ENCODE measurements at places on chromosomes 11 and 22. TPM values are rescaled to one million over a fixed set of nuclear protein-coding genes. Genes with fewer than 3 reads are reported as not detected.
A peak's percentile ranks its signal among the peaks of the same experiment; 100 is the strongest.

GRCh38 chr22:40451210-40451609 is 80.8 kb downstream of the SGSM3 start:
- peak overlapping the region; percentile 28 for H3K4me3 ChIP-seq
- H3K27me3 ChIP-seq: no peaks in the 10 kb centered on the region
- peak overlapping the region; percentile 87 for H3K27ac ChIP-seq
- peak; percentile 56 for DNase-seq
- H3K4me1 ChIP-seq: peaks cover 50% of the 10 kb centered on the region

TEX54 gene
- total RNA-seq: not detected

DNA sequence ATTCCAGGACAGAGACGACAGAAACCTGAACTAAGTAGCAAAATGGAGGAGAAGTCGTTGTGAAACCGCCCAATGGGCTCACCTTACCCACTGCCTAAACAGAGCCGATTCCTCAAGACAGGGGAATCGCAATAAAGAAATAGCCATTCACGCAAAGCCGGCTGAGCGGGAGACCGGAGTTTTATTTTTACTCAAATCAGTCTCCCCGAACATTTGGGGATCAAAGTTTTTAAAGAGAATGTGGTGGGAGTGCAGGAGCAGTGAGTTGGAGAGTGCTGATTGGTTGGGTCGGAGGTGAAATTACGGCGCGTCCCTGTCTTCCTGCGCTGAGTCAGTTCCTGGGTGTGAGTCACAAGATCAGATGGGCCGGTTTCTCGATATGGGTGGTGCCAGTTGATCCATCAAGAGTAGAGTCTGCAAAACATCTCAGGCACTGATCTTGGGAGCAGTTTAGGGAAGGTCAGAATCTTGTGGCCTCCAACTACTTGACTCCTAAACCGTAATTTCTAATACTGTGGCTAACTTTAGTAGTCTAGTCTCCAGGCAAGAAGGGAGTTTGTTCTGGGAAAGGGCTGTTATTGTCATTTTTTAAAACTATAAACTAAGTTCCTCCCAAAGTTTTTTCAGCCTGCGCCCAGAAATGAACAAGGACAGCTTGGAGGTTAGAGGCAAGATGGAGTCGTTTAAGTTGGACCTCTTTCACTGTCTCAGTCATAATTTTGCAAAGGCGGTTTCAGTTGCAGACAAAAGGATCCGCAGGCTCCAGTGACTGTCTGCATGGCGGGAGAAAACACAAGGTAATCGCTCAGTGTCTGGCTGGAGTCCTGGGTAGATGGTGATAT is 34.1 kb downstream of the OR4D9 start:
- H3K27me3 ChIP-seq: no peaks in the 10 kb centered on the region
- no peaks in the 10 kb centered on the region for H3K4me1 ChIP-seq
- no peak overlapping the region for H3K27ac ChIP-seq
- no peak overlapping the region for H3K4me3 ChIP-seq

- no peaks in the 10 kb centered on the region for H3K36me3 ChIP-seq
- no peak overlapping the region for H3K27ac ChIP-seq
- H3K27me3 ChIP-seq: no peaks in the 10 kb centered on the region
- peaks cover 9% of the 10 kb centered on the region for H3K4me1 ChIP-seq
- peak; percentile 63 for DNase-seq
Observed at GRCh38 chr22:28882545-28882877, 861 bp upstream of the ZNRF3 start.

- H3K4me1 ChIP-seq: peaks cover 17% of the 10 kb centered on the region
- DNase-seq: no peak
- H3K4me3 ChIP-seq: peak overlapping the region; percentile 78
- H3K27ac ChIP-seq: no peak overlapping the region
- 0 out of 2 replicates have a peak, but pooled peaks cover 3% of the 10 kb centered on the region for H3K27me3 ChIP-seq
Observed at GRCh38 chr11:57481915-57482781, 21.8 kb downstream of the RTN4RL2 start.

TBX10 gene
- not detected for total RNA-seq

DNA sequence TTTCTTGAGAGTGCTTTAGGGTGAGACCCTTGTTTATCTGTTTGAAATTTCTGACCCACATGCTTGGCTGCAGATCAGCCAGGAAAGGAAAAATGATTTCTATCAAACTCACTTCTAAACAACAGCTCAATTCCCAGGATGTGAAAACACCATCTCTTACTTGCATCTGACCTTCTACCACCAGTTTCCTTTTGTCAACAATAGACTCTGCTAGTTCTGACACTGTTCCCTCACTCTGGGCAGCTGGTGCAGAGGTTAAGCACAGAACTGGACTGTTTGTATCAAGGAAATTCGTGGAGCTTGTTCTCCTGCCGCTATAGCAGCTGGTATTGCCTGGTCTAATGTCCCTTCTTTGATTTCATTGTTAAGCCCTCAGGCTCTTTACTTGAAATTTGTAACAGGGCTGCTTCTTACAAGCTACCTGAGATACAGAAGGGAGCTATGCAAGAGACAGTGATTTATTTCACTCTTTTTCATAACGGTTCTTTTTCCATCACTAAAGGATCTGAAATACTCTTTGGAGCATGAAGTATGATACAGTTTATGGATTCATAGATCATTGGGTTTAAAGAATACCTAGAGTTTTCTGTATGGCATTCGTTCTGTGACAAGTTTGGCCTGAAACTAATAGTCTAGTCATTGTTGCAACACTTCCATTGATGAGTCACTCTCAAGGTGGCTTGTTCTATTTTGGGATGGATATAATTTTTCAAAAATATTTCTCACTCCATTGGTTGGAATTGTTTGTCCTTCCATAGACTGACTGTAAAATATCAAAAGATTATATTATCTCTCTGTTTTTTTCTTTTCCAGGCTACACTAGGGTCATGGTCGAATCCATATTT is 178.2 kb upstream of the ZC3H12C start:
- peak; percentile 74 for DNase-seq
- H3K4me1 ChIP-seq: peaks cover 14% of the 10 kb centered on the region
- H3K27ac ChIP-seq: no peak overlapping the region
- no peaks in the 10 kb centered on the region for H3K36me3 ChIP-seq

FXYD2 gene
- total RNA-seq: not detected

GRCh38 chr11:106670069-106670468 is 348.2 kb downstream of the GUCY1A2 start:
- no peaks in the 10 kb centered on the region for H3K27me3 ChIP-seq
- H3K4me3 ChIP-seq: no peak overlapping the region
- DNase-seq: no peak
- no peak overlapping the region for H3K27ac ChIP-seq

DNA sequence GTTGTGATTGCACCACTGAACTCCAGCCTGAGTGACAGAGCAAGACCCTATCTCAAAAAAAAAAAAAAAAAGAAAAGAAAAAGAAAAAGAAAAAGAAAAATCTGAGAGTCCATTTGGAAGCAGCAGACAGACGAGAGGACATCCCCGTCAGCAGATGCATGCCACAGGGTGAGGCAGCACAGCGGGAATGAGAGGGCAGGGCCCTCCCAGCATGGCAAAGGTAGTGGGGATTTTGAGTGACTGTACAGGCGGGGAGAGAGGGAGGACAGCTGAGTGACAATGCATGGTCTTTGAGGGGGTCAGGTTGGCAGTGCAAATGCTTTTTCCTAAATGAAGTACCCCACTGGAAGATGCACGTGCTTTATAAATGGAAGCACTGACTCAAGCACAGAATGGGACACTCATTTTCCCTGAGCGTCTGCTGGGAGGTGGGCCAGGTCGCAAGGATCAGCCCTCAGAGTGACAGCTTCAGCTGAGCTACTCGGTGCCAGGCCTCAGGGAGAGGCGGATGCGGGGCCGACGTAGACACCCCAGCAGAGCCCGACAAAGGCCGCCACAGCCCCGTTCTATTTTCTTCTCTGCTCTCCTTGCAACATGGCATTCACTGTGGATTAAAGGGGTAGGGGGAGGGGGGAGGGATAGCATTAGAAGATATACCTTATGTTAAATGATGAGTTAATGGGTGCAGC is 113.5 kb downstream of the SHANK2 start:
- no peaks in the 10 kb centered on the region for H3K36me3 ChIP-seq
- no peaks in the 10 kb centered on the region for H3K4me1 ChIP-seq
- H3K4me3 ChIP-seq: no peak overlapping the region
- DNase-seq: no peak

- peak; percentile 43 for DNase-seq
- H3K27ac ChIP-seq: peak overlapping the region; percentile 86
- peaks cover 51% of the 10 kb centered on the region for H3K4me1 ChIP-seq
- no peaks in the 10 kb centered on the region for H3K27me3 ChIP-seq
Observed at GRCh38 chr11:10322401-10322800, 17.5 kb downstream of the ADM start.

DNA sequence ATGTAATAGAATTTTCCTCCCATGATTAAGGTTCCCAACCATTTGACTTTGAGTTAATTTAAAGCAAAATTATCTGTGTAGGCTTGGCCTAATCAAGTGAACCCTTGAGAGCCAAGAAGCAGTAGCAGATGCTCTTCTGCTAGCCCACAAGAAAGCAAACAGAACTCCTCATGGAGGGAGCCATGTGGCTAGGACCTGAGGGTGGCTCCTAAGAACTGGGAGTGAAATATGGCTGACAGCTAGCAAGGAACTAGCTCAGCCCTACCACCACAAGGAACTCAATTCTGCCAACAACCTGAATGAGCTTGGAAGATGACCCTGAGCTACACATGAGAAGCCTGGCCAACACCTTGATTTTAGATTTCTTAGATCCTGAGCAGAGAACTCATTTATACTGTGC is 167.7 kb downstream of the WNT11 start:
- peaks cover 19% of the 10 kb centered on the region for H3K4me1 ChIP-seq
- no peaks in the 10 kb centered on the region for H3K36me3 ChIP-seq
- H3K4me3 ChIP-seq: no peak overlapping the region
- H3K27me3 ChIP-seq: no peaks in the 10 kb centered on the region
- no peak for DNase-seq
- H3K27ac ChIP-seq: no peak overlapping the region

GRCh38 chr11:85182441-85183387 is 444.4 kb downstream of the DLG2 start:
- DNase-seq: peak; percentile 57
- no peaks in the 10 kb centered on the region for H3K27me3 ChIP-seq
- H3K36me3 ChIP-seq: no peaks in the 10 kb centered on the region
- no peaks in the 10 kb centered on the region for H3K4me1 ChIP-seq
- H3K27ac ChIP-seq: no peak overlapping the region

PAMR1 gene
- 151 TPM for total RNA-seq

- no peaks in the 10 kb centered on the region for H3K27me3 ChIP-seq
- H3K27ac ChIP-seq: no peak overlapping the region
- no peaks in the 10 kb centered on the region for H3K4me1 ChIP-seq
- H3K4me3 ChIP-seq: no peak overlapping the region
Observed at GRCh38 chr11:7495882-7496551, 10.7 kb downstream of the OLFML1 start.

DNA sequence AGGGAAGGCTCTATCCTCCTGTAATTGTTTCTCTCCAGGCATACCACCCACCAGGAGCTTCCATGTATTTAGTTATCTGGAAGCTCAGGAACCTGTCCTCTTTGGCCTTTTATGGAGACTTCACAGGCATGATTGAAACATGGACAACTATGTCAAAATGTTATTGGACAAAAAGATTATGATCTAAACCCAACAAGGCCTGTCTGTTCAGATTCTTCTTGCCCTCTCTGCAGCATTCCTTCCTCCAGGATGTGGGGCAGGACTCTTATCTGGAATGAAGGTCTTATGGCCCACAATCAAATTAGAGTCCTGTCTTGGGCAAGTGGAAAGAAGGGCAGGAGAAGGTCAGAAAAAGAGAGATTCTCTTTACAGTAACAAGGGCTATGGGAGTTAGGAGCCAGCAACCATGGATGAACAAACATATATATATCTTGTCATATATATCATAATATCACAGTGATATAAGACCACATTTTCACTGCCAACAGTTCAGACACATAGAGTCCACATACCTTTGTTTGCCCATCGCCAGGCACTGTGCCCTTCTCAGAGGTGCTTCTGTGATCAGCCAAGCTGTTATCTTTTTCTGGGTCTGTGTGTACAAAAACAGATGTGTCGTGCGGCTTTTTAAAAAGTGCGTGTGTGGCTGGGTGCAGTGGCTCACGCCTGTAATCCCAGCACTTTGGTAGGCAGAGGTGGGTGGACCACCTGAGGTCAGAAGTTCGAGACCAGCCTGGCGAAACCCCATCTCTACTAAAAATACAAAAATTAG is 42.5 kb upstream of the SUSD2 start:
- H3K27me3 ChIP-seq: no peaks in the 10 kb centered on the region
- no peak for DNase-seq
- H3K4me3 ChIP-seq: no peak overlapping the region
- no peak overlapping the region for H3K27ac ChIP-seq
- H3K36me3 ChIP-seq: no peaks in the 10 kb centered on the region

GRCh38 chr22:24391836-24392217 is 35.6 kb upstream of the ADORA2A start:
- no peaks in the 10 kb centered on the region for H3K27me3 ChIP-seq
- peak; percentile 79 for DNase-seq
- H3K4me3 ChIP-seq: no peak overlapping the region
- H3K27ac ChIP-seq: peak overlapping the region; percentile 59
- peaks cover 12% of the 10 kb centered on the region for H3K36me3 ChIP-seq

OR51B4 gene
- total RNA-seq: not detected

TTC36 gene
- total RNA-seq: 1.1 TPM

- H3K4me1 ChIP-seq: no peaks in the 10 kb centered on the region
- no peaks in the 10 kb centered on the region for H3K27me3 ChIP-seq
- no peak overlapping the region for H3K27ac ChIP-seq
- H3K4me3 ChIP-seq: no peak overlapping the region
- H3K36me3 ChIP-seq: no peaks in the 10 kb centered on the region
- no peak for DNase-seq
Observed at GRCh38 chr11:87187076-87187475, 149.3 kb downstream of the TMEM135 start.

LRRC32 gene
- total RNA-seq: 4.2 TPM

DNA sequence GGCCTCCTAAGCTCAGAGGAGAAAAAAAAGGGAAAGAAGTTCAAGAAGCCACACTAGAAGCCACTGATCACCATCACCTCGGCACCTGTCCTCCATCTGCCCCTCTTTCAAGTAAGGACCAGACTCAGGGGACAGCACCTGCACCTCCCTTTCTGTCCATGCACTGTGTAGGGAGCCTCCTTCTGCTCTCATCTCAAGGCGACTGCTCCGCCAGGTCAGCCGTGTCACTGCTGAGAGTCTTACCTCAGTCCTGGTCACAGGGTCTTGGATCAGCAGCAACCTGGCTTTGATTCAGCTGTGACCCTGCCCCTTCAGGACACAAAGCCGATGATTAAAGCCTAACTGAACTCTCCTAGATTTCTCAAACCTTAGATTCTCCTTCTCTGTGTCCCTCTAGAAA is 101.5 kb downstream of the ZNF280B start:
- H3K27me3 ChIP-seq: peaks cover 21% of the 10 kb centered on the region
- no peaks in the 10 kb centered on the region for H3K4me1 ChIP-seq
- H3K36me3 ChIP-seq: no peaks in the 10 kb centered on the region
- no peak for DNase-seq
- no peak overlapping the region for H3K27ac ChIP-seq

DNA sequence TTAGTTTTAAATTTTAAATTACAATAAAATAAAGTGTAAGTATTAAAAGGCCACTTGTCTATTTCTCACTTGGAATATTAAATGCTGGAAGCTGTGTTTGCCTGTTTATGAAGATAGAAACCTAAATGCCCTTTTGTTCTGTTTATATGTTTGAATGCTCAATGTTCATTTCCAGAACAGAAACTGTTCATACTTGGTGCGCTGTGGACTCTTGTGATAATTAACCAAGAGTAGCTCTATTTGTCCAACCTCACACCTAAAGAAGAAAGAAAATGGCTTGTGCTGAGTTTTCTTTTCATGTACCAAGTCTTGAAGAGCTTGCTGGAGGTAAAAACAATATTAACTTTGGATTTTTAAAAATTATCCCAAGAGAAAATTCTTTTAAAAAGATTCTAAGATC is 5.7 kb downstream of the C11orf54 start:
- no peak overlapping the region for H3K27ac ChIP-seq
- H3K36me3 ChIP-seq: peaks cover 6% of the 10 kb centered on the region
- H3K4me3 ChIP-seq: no peak overlapping the region

SLC5A12 gene
- 0.43 TPM for total RNA-seq
